NCI-H146 (cell line): ENCODE measurements at places on chromosomes 16 and 17.

DNA sequence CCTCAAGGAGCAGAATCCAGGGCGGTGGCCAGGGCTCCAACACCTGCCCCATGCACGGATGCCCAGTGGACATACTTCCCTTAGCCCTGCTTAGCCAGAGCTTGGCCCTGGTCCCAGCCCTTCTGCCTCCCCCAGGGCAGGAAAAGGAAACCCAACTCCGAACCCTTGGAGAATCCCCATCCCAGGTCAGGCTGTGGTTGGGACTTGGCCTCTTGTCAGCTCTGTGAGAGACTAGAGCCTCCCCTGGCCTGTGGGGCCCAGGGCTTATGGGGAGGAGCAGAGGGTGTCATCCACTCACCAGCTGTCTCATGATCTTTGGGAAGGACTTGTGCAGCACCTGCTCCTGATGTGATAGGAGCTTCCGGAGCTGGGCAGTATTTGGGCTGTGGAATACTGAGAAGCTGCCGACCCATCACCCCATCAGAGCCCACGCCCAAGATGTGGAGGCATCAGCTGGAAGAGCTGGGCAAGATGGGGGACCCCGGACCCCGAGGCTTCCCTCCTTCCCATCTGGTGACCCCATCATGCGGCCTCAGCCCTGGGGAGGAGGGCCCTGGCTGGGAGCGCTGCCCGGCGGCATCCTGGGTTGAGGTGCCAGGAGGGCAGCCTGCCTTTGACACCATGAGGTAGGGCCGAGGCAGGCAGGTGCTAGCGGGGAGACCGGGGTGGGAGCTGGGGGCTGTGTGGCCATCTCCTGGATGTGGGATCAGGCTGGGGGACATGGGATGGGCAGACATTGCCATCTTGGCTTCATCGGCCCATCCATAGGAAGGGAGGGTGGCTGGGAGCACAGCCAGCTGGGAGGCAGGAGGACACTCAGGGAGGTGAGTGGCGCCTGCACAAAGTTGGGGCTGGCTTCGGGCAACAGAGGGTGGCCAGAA is 45.1 kb downstream of the TNFRSF13B start:
- DNase-seq = no peak

DNA sequence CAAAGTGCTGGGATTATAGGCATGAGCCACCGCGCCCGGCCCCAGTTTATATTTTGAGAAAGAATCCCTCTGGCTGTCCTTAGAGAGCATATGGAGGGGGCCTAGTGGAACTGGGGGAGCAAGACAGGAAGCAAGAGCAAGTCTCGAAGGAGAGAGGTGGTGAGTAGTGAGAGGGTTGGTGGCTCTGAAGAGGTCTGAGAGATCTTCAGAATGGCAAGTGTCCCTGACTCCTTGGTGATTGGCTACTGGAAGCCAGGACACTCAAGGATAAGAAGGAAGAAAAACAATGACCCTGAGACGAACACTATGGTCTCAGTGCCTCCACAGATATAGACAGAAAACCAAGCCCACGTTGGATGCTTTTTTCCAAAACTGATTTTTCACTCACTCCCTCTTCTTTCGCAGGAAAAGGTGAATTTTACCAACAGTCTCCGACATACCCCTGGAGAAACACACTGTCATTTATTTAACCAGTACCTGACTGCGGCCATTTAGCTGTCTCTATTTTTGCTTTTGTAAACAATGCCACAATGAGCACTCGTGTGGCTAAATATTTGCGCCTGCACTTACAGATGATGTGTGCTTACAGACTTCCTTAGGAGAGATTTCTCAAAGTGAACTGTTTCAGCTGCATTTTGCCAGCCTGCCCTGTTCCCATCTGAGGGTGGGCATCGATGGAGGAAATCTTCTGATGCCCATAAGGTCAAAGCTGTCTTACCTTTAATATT is 15.9 kb upstream of the DOK4 start:
- peak; percentile 27 for DNase-seq

DNA sequence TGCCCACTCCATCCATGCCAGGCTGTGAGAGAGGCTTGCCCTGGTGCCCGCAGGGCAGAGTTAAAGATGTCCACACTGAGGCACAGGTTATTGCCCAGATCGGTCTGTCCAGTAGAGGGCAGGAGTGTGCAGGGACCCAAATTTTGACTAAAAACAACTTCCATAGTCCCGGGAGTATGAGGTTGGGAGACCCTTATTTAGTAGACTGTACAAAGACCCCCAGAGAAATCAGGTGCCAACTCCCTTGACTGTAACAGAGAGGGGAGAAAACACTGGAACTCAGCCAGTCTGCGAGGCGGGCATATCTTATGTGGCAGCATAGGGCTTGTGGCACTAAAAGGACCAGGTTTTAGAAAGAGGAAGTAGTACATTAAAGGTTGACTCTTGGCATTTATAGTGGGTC is 43.4 kb downstream of the HNF1B start:
- no peak for DNase-seq

GRCh38 chr17:61734466-61734865 is 128.9 kb downstream of the BRIP1 start:
- no peak for DNase-seq

- no peak for DNase-seq
Measured at GRCh38 chr17:58487589-58488427, at the start of gene HSF5. TSS of gene HSF5 (minus strand) at chr17:58488408. CDS start at chr17:58488274, 134 bp downstream.

DNA sequence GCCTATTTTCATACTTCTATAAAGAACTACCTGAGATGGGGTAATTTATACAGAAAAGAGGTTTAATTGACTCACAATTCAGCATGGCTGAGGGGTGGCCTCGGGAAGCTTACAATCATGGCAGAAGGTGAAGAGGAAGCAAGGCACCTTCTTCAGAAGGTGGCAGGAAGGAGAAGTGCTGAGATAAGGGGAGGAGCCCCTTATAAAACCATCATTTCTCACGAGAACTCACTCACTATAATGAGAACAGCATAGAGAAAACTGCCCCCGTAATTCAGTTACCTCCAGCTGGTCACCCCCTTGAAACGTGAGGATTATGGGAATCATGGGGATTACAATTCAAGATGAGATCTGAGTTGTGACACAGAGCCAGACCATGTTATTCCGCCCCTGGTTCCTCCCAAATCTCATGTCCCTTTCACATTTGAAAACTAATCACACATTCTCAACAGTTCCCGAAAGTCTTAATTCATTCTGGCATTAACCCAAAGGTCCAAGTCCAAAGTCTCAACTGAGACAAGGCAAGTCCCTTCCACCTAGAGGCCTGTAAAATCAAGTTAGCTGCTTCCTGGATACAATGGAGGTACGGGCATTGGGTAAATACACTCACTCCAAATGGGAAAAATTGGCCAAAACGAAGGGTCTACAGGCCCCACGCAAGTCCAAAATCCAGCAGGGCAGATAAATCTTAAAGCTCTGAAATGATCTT is 237.7 kb downstream of the CDH13 start:
- DNase-seq = no peak

GRCh38 chr17:40822132-40822812 is at the start of gene KRT10:
TSS of gene KRT10 (minus strand) at chr17:40822614. CDS start at chr17:40822585, 29 bp downstream.
- no peak for DNase-seq

- DNase-seq = no peak
Measured at GRCh38 chr16:89000207-89000959, 23.4 kb upstream of the CBFA2T3 start.

DNA sequence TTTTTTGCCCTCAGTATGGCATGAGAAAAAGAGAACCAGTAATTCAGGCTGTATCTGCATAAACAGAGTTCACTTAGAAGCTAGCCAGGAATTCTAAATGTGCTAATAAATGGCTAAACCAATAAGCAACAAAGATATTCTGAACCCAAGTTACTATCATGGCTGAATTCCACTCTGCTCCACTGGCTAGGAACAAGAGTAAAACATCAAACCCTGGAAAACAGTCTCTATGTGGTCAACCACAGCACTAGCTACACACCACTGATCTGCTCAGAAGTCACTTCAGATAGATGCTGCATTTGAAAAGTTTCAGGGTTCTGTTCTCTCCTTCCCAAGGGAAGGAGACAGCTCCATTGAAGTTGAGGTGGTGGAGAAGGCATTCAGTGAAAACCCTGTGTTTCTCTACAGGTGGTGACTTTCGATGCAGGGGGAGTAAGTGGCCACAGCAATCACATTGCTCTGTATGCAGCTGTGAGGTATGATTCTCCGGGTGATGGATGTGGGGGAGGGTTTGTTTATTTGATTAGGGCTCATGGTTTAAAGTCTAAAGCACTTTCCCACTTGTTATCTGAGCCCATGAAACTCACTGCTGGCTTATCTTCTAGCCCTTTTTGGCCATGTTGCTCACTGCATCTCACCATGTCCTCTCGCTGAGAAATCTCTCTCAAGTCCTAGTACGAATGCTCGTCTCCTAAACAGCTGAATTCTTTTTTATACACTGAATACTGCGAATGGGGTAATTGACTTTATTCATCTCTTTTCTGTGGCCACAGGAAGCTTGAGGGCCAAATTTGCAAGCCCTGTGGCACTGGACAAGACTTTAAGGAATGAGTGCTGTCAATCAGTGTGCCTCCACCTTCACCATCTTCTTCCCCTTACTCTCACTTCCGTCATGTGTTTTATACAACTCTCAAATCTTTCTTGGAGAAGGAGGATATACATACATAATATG is 39.9 kb downstream of the CENPV start:
- DNase-seq = no peak

- peak; percentile 17 for DNase-seq
Measured at GRCh38 chr17:81025741-81026129, 9.2 kb upstream of the BAIAP2 start.

DNA sequence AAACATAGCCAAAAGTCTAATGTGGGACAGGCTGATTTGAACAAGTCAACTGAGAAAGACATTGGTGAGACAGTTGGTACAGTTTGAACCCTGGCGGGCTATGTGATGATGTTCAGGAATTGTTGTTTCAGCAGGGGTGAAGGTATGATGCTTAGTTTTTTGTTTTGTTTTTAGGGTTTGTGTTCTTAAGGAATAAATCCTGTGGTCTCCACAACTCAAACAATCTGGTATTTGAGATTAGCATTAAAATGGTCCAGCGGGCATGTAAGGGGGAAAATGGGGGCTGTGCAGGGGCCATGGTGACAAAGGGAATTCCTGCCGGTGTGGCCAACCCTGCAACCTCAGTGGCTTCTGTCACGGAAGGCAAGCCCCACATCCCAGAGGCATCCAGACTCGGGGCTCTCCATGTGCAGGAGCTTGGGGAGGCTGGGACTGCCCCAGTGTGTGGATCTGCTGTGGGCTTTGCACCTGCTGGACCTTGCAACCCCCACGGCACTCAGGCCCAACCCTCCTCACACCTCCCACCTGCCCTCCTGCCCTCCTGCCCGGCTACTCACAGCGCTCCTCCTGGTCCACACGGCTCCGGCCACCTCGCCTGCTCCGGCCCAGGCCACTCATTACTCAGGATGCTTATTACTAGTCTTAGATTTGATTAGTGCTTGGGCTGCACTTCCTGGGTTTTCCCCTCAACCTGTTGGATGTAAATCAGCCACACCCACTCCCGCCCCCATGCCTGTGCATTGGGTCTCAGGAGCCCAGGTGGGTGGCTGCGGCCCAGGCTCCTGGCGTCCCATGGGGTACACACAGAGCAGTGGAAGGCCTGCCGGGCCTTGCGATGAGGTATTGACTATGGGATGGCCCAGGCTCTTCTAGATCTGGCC is at the start of gene TNFRSF13B:
Gene TNFRSF13B, minus strand, starts transcription at position 661 of the 881 bp plus-strand sequence. Its CDS starts 43 bp downstream, at position 618.
- DNase-seq = no peak

GRCh38 chr17:28008513-28008912 is 34.0 kb upstream of the NLK start:
- no peak for DNase-seq

DNA sequence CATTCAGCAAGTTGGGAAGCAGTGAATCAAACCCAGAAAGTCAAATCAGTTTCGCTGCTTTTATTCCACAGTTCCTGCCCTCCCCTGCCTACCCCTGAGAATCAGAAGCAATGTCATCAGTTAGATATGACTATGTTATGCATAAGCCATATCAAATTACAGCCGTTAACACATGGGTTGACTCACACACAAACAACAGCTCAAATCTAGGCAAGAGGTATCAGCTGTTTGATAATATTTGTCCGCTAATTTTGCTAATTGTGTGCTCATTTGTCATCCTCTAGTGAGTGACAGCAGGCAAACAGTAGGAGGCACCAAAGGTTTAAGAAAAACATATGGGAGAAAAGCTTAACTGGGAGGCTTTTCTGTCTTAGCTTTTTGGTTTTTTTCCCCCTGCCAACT is 327.4 kb upstream of the CCL2 start:
- peak; percentile 18 for DNase-seq

GRCh38 chr16:52549011-52549692 is 2.2 kb upstream of the TOX3 start:
- DNase-seq = peak; percentile 3

DNA sequence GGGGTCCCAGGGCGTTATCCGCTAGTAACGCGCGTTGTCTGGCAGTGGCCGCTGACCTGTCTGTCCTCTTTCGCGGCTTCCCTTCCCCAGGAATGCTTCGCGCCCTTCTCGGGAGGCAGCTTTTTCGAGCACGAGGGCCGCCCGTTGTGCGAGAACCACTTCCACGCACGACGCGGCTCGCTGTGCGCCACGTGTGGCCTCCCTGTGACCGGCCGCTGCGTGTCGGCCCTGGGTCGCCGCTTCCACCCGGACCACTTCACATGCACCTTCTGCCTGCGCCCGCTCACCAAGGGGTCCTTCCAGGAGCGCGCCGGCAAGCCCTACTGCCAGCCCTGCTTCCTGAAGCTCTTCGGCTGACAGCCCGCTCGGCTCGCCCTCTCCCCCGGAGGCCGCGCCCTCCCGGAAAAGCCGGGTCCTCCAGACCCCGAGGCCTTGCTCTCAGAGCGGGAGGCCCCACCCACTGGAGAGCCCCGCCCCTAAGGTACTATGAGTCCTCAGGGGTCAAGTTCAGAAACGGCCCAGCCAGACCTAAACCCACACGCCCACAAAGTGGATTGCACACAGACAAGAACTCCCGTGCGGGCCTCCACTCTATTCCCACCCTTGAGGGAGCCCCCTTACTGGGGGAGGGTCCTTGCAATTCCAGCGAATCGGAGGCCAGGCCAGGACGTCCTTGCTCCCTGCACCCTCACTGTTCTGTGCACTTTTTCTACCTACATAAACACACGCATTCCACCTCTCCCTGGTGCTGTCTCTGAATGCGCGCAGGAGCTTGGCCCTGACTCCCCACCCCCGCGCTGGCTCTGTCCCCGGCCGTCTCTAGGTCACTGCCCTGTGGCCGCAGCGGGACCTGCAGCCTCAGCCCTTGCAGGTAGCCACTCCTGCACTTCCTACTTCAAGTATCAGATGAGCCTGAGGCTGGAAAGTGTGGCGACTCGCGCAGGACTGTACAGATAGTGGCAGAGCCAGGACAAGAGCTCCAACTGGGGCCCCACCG is 5.4 kb upstream of the SLC5A2 start:
- no peak for DNase-seq
